ENCODE measurements at places on chromosomes 4 and X.

GRCh38 chr4:11250510-11250909 lies 178.2 kb downstream of the HS3ST1 start:
- no peak for DNase-seq

DNA sequence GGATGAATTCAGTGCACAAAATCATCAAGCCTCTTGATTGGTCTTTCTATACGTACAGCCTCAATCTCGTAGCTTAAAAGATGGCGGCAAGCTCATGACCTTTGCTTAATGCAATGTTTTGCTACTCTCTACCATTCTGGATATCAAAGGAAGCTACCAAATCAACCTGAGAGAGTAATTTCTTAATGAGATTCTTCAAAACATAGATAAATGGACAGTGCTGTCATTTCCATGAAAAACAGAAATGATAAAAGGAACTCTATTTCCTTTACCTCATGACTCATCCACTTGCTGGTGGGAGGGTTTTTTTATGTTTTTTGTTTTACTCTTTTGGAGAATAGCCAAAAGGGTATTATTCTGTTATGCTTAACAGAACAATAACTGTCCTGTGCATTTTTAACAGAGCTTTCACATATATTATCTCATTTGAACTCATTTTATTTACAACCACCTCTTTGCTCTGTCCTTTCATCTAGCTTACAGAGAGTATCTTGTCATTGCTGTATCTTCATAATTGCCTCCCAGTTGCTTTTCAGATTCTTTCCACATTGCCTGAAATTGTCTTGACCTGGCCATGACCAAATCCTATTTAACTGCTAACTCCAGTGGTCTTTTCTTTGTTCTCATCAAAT lies 138.6 kb upstream of the GPR101 start:
- DNase-seq = no peak

DNA sequence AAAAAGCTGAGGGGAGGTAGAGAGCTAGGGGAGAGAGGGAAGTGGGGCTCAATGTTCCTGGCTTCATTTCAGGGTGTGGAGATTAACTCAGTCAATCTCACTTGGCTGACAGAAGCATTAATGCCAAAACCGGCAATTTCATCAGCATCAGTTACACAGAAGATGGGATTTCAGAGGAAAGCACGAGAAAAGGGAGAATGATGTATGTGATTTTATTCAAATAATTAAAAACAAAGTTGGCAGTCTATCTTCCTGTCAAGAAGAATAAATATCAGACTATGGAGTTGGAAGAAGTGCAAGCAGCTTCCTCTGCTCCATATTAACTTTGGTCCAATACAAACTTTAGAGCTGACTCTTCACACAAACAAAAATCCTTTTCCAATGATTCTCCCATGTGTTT lies 29.6 kb upstream of the HCCS start:
- DNase-seq = no peak

DNA sequence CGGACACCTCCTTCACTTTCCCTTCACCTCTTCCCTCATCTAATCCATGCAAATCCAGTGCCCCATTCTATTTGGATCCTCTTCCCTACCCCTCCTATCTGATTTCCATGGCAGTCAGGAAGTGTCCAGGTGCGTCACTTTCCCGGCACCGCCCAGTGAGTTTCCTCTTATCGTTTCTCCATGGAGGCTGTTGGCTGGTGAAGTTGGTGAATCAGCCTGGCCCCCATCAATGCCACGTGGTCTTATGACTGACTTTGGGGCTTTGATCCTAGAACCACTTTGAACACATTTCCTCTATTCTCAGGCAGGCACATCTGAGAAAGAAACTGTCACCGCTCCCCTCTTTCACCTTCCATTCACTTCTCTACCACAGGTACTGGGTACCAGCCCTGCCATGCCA lies 137.8 kb downstream of the CEP135 start:
- DNase-seq = no peak

DNA sequence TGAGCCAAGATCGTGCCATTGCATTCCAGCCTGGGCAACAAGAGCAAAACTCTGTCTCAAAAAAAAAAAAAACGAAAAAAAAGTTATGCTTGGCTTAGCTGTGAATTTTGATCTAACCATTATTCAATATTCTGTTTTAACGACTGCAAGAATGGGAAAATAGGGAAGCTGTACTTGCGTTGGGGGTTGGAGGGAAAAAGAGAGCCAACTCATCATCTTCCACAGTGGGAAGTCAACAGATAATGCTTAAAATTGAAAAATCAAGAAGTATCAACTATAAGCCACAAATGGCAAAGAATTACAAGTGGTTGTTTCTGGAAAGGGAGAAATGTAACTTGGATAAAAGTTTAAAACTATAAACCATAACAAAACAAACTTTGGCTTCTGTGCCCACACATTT lies 2.9 kb downstream of the TEC start:
- DNase-seq = no peak
